Trophoblast cell (in vitro differentiated cells and primary cell): ENCODE measurements at places on chromosomes 4 and X.
A peak's percentile ranks its signal among the peaks of the same experiment; 100 is the strongest.

DNA sequence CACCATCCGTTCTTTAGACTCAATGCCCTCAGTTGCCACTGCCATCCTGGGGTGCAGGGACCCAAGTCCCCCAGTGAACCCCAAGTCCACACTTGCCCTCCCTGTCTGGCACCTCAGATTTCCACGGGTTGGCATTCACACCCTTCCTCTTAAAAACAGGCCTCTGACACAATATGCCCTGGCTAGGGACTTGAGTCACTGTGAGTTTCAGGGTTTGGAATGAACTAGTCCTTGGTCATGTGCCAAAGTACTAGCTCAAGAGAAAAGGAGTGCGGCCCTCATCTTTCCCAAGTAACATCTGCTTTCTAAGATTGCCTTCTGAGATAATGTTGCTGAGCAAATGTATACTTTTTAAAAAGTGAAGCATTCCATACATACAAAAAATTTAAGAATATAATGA is 134.0 kb downstream of the MID1 start:
- DNase-seq: no peak

DNA sequence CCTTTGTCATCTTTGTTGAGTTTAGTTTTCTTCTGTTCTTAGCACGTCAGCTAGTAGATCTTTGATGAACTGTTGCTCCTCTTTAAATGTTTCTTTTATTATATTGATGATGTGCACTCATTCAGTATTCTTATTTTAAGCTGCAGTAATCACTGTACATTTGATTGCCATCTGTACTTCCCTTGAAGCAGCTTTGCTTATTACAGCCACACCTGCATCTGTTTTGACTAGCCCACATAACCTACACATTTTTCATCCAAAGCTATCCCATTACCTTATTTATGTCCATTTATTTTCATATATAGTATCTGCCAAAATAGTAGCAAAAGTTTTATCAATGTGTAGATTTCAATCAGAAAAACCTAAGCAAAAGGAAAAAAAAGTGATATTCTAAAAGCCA is 23.9 kb upstream of the GUCY1B1 start:
- DNase-seq: no peak

GRCh38 chr4:145703850-145704497 is 24.0 kb downstream of the C4orf51 start:
- DNase-seq: peak; percentile 62

DNA sequence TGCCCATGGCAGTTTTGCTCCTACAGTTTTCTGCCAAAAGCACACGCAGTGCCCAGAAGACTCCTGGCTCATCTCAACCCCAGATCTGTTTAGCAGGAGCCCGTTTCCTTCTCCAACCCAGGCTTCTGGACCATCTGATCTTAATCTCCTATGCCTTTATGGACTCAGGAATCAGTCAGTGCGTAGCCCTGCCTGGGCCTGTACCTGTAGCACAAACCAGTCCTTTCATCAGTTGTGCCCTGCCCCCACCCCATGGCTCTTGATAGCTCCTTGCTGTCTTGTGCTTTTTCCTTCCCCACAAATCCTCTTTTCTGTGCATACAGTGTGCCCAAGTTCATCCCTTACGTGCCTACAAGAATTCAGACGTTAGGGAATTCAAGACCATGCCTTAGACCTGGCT is 1.5 kb downstream of the ZNF718 start:
- DNase-seq: no peak

DNA sequence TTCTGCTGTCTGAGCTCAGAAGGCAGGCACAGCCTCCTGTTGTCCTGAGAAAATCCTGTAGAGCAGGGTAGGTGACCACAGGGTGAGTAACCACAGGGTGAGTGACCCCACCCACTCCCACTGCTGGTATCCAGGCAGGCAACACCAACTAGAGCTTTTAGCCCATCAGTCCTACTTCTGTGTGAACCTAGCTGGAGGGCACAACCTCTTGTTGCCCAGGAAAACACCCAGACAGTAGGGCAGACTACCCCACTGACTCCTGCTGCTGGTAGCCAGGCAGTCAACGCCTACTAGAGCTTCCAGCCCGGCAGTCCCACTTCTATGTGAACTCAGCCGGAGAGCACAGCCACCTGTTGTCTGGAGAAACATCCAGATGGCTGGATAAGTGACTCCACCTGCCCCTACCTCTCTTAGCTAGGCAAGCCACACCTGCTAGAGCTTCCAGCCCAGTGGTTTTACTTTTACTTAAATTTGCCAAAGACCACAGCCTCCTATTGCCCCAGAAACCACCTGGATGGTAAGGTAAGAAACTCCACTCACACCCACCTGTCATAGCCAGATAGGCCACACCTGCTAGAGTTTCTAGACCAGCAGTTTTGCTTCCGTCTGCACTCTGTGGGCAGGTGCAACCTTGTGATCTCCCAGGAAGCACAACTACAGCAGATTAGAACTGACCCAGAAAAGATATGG is 371.6 kb downstream of the INPP4B start:
- DNase-seq: peak; percentile 96

DNA sequence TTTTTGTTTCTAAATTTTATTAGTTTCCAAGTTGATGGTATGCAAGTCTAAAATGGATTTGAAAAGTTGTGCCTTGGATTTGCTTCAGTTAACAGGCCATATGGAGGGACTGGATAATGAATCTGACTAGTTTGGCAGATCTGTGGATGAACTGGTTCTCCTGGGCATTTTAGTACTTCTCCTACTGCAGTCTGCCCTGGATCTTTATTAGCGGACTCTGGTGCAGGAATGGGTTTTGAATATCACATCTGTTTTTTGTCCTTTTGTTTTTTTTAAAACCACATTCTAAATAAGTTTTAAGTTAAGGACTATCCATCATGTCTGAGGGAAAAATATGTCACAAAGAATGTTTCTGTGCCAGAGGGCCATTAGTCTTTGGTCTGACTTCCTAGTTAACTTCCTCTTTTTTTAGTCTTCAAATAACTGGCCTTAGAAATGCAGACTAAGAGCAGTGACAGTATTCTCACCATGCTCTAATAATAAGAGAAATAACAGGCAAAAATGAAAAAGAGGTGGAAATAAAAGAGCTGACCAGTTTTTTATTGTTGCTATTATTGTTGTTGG is 13.9 kb upstream of the DCK start:
- no peak for DNase-seq

DNA sequence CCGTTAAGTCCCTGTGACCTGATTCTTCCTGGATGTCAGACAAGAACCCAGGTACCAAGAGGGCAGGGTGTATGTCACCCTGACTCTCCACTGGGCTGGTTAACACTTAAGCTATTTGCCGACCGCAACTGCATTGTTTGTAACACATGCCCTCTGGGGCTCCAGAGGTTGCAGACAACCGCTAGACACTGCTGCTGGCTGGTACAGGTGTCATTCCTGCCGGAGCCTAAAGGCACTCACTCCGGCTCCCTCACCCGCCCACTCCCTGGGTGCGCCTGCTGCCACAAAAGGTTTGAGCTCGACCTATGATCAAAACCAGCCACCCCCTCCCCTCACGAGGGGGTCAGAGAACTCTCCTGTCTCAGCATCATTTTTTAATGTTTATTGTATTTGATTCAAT is 208.2 kb downstream of the FAT4 start:
- peak; percentile 6 for DNase-seq
